Effector memory CD4-positive, alpha-beta T cell (primary cell): ENCODE measurements at places on chromosomes 6 and 20.
A peak's percentile ranks its signal among the peaks of the same experiment; 100 is the strongest.

DNA sequence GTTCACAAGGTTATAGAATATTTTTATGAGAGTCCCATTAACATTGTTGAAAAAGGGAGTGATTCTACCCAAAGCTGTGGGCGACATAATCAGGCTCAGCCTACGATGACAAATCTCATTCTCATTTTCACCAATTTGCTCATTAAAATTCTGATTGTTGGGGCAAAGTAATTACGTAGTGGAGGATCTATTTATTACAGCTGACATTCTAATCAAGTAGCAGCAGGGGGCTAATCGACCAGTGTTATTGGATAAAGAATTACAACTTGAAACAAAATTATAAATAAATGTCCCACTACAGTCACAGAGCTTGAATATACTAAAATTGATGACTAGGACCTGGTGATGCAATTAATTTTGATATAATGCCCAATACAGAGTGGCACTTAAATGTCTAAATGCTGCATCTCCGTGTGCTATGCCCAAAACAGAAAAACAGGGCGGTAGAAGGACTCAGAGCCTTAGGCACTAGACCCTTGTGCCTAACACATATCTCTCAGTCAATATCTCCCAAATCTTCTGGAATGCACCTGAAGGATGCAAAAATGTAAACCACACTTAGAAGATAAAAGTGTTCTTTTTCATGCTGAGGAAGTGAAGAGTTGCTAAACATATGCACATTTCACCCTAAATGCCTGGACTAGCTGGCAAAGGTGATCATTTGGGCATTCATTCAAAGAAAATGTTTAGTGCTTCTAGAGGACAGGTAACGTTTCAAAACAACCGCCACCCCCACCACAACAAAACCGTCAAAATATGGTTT lies 88.3 kb downstream of the CD24 start:
- no peak for DNase-seq

DNA sequence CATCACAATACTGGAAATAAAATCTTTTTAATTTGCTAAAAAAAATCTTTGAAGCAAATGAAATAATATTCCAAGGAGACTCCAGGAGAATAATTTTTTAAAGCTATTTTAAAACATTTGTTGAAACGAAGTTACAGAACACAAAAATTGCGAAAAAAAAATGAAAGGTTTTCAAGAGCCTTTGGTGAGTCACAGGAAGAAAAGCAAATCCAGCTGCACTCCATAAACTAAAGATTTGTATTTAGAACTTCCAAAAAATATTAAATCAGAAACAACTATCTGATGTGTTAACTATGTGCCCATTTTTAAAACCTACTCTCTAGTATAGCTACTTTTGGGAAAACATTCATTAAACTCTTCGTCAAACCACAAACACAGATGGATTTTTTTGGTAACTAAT lies 23.6 kb downstream of the PDSS2 start:
- no peak for DNase-seq

DNA sequence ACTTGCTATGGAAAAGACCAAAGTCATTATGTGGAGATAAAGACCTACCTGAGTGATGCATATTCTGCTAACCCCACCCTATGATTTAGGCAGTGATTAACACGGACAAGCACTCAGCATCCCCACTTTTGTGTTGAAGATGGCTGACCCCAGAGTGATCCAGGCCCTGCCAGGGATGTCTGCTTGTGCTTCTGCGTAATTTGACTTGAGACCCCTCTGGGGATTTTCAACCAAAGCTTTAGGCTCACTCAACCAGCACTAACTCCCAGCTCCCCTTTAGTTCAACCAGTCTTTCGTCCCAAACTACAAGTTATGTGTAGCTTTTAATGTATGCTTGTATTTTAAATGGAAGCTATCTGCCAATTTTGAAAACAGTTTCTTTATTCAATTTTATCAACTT lies 538.0 kb upstream of the ID4 start:
- DNase-seq: no peak

- DNase-seq: no peak
Observed at GRCh38 chr20:13494019-13494418, 144.7 kb downstream of the TASP1 start.

DNA sequence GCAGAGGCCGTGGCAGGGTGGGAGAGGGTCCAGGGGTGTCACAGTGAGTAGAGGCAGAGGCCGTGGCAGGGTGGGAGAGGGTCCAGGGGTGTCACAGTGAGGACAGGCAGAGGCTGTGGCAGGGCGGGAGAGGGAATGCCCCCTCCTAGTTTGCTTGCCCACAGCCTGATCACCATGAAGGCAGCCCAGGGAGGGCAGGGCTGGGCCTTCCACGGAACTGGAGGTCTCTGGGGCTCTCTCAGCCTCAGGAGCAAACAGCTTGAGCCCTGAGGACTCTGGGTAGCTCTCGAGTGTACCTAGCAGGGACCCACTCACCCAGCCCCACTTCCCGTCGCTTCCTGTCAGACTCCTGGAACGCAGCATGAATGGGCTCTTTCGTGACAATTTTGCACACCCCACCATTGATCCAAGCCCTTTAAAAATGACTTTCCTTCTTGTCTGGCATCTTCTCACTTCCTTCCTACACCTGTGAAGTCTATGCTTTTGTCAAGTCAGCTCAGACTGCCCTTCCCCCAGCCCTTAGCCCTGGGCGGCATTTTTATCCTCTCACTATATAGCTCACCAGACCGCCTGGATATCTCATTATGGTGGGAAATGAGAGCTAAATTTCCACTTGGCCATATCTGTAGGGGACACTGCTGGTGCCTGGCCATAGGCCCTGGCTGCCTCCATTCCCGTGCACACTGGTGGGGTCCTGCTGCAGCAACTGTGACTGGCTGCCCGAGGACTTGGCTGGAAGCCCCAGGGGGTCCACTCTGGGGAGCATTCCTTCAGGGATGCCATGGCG lies 140.3 kb downstream of the CDC5L start:
- no peak for DNase-seq

DNA sequence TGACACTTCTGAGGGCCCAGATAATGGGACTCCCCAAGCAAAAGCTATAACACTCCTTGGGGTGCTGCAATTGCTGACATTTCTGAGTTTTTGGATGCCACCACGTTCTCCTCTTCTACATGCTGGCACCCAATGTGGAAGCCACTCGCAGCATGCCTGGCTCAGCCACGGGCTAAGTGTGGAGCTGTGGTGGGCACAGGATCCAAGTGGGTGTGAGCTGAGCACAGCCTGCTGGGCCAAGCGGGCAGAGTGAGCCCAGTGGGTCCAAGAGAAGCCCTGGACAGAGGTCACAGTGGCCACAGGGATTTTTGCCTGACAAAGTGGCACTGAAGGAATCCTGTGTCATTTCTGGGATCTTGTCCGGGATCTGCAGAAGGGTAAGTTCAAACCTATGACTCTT lies 213.2 kb downstream of the C6orf118 start:
- DNase-seq: no peak

- DNase-seq: peak; percentile 93
Observed at GRCh38 chr6:31356946-31357466, at the start of gene HLA-B. Gene HLA-B, minus strand, starts transcription at chr6:31357179. Its CDS starts 21 bp downstream, at chr6:31357158.

GRCh38 chr20:50283922-50284810 lies 93.5 kb downstream of the CEBPB start:
- DNase-seq: no peak

- no peak for DNase-seq
Observed at GRCh38 chr6:40349901-40350746, 237.0 kb downstream of the LRFN2 start.

DNA sequence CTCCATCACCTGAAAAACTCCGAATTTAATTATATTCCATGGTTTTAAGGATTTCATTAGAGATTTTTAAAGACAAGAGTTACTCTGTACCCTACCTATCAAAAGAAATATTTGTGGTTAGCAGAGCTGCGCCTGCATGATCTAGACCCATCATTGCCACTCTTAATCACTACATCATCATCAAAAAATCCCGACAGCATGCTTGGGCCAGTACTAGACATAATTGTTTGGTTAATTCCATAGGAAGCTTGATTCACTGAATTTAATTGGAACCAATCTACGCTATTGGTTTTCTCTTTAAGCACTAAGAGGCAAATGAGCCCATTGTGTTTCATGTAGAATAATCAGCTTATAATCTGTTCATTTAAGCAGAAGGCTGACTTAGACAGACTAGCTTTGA lies 33.4 kb upstream of the RNF217 start:
- DNase-seq: no peak

DNA sequence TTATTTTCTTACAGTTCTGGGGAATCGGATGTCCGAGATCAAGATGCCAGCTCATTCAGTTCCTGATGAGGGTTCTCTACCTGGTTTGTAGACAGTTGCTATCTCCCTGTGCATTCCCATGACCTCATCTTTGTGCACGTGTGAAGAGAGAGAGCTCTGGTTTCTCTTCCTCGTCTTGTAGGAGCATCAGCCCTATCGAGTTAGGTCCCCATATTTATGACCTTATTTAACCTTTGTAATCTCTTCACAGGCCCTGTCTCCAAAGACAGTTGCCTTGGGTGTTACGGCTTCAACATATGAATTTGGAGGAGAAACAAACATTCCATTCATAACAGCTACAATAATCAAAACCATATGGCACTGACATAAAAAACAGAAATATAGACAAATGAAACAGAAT lies 455.3 kb downstream of the HACE1 start:
- no peak for DNase-seq

- DNase-seq: no peak
Observed at GRCh38 chr20:47232518-47232917, 124.0 kb downstream of the ZMYND8 start.

- DNase-seq: peak; percentile 7
Observed at GRCh38 chr20:50930139-50930975, 880 bp downstream of the ADNP start.

GRCh38 chr20:35902545-35902941 lies 51.8 kb downstream of the SCAND1 start:
- DNase-seq: no peak

GRCh38 chr6:53059648-53060589 lies 5.3 kb upstream of the FBXO9 start:
- no peak for DNase-seq

- no peak for DNase-seq
Observed at GRCh38 chr6:2818593-2818992, 23.1 kb downstream of the SERPINB1 start.

- no peak for DNase-seq
Observed at GRCh38 chr20:23128461-23129125, 42.5 kb upstream of the CD93 start.

- no peak for DNase-seq
Observed at GRCh38 chr6:137731600-137731959, 135.5 kb upstream of the TNFAIP3 start.

GRCh38 chr6:37700620-37700973 lies 2.9 kb upstream of the MDGA1 start:
- no peak for DNase-seq

DNA sequence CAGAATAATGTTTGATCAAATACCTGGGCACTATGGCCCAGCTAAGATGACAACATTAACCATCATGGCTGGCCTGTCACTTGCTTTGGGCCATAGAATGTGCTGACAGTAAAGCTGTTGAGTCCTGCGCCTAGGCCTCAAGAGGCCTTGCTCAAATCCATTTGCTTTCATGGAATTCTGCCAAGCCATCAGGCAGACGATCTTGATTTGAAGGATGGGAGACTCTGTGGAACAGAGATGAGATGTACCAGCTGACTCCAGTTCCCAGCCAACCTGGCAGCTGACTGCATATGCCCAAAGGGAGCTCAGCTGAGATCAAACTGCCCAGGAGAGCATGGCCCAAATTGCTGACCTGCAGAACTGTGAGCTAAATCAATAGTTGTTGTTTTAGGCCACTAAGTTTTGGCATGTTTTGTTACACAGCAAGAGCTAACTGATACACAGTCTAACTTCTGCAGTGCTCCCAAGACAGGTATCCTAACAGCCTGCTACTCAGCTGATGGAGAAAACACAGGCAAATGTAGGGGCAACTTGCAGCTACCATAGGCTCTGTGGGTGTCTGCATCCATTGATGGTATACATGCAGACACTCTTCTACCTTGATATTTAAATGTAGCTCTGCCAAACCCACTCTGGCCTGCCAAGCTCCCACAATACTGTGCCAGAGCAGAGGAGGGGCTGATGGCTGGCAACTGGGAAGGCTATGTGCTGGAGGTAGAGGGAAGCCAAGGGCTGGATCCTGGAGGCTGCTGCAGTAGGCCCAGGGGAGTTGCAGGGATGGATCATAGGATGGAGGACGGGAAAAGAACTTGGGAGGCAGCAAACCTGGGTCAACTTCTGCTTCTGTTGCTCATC lies 55.2 kb upstream of the RNF24 start:
- DNase-seq: no peak

DNA sequence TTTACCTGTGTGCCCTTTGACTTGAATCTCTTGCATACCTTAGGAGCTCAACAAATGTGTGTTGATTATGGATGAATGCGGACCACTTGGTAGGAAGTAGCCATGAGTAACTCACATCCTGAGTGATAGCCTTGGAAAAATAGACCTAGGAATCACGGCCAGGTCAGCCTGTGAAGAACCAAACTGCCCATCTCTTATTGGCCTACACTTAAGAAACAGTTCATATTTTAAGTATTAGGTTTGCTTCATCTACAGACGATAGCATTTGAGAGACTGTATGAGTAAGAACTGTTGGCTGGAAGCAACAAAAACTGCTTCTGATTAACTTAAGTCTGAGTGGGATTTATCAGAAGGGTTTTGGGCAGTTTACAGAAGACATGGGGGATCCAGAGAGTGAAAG lies 320.1 kb upstream of the PRND start:
- DNase-seq: no peak

DNA sequence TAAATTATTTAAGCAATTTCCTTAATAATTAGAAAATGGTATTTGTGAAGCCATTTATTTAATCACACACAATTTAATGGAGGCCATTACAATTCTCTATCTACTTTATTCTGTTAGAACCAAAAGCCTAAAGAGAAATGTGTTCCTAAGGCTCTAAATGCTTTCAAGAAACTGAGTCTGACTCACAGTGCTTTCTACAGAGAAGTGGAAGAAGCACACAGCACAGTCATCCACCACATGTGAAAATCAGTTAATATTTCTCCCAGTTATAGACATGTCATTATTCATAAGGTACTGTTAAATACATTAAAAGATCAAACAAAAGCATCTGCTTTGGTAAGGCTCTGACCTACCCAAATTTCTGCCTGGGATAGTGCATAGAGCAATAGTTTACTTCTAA lies 214.4 kb downstream of the ALDH8A1 start:
- no peak for DNase-seq

DNA sequence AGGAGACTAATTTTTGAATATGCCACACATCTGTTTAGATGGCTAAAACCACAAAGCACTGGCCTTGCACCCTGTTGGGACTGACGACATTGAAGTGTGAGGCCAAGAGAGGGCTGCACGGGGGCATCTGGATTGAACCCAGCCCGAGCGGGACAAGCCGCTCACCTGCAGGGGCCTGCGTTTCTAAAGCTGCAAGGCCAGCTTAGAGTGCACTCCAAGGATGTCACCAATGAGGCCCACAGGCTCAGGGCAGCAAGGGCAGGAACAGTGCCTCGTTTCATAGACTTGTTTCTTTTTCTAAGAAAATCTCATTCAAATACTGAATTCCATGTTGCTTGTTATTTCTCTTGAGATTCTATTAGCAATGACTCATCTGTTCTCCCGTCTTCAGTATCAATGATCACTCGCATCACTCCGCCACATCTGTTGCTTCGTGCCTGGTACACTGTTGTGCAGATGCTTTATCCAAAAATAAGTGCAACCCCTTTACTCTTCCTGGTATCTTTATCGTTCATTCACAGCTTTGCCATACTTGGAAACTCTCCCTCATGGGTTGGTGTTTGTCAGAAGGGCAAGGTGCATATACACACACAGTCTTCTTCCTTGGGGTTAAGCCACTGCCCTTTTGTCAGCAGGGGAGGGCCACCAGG lies 120.1 kb downstream of the IRF4 start:
- no peak for DNase-seq

GRCh38 chr6:168414336-168415097 lies 26.5 kb upstream of the SMOC2 start:
- no peak for DNase-seq
